Smooth muscle cell of bladder (primary cell): ENCODE measurements at places on chromosomes 1 and 21. TPM values are rescaled to one million over a fixed set of nuclear protein-coding genes. Genes with fewer than 3 reads are reported as not detected.

SYT14 gene
- total RNA-seq: 0.65 and 1.8 TPM in 2 replicates

PGBD5 gene
- total RNA-seq: 0.57 and 0.83 TPM in 2 replicates

DDAH1 gene
- total RNA-seq: 26.5 and 36.1 TPM in 2 replicates

UBL4B gene
- not detected in 2 replicates for total RNA-seq

TFF1 gene
- total RNA-seq: not detected in 2 replicates

FAM78B gene
- 0.14 and 0.28 TPM in 2 replicates for total RNA-seq

IVL gene
- total RNA-seq: not detected in 2 replicates

SH3BGR gene
- total RNA-seq: 1.6 and 1.8 TPM in 2 replicates

ACTL8 gene
- under 0.01 and 0.09 TPM in 2 replicates for total RNA-seq

GPR3 gene
- total RNA-seq: 0.09 and 0.14 TPM in 2 replicates

WNT3A gene
- not detected in 2 replicates for total RNA-seq

PRPF38A gene
- total RNA-seq: 7.5 and 9.5 TPM in 2 replicates
